Left renal cortex interstitium (tissue), 4 donors: ENCODE measurements at places on chromosomes 4 and X. TPM values are rescaled to one million over a fixed set of nuclear protein-coding genes. Genes with fewer than 3 reads are reported as not detected.

- DNase-seq, result no peak
These were observed 383.7 kb downstream of the IDS start for GRCh38 chrX:149121206-149121920.

- no peak for DNase-seq
These were observed 249.6 kb downstream of the SNCA start for GRCh38 chr4:89587364-89587763.

- no peak for DNase-seq
These were observed 37.2 kb downstream of the RBM46 start for GRCh38 chr4:154818230-154818629.

DNA sequence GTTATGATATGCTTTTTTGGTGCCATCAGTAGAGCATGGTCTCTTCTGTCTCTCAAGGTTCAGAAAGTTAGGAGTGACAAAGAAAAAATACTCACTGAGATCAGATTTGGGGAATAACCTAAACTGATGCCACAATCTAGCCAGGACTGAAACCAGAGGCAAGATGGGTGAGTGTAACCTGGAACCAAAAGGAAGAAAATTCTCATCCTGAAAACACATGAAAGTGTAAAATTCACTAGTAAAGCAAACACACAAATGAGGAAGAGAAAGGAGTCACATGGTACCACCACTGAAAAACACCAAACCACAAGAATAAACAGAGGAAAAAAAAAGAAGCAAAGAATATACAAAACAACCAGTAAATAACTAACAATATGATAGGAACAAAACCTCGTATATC is 96.4 kb downstream of the ANXA10 start:
- DNase-seq, result no peak

GRCh38 chr4:104425948-104426347 is 68.7 kb downstream of the CXXC4 start:
- DNase-seq, result no peak

DNA sequence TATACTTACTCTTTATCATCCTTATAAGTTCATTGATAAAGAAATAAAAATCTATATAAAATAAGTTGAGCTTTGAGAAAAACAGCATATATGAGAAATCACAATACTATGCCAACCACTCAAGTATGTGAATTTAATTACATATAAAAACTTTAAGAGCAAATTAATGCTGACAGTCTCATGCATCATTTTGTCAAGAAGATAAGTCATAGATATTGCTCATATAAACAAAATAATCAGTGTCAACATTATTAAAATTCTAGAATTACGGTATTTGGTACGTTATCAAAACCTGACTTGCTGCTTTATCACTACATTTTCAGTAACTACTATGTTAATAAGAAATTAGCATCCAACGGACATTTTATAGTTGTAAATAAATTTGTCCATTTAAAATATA is 111.2 kb downstream of the FBXO8 start:
- DNase-seq, result no peak

- no peak for DNase-seq
These were observed 199.0 kb upstream of the LNX1 start for GRCh38 chr4:53790286-53790685.

DNA sequence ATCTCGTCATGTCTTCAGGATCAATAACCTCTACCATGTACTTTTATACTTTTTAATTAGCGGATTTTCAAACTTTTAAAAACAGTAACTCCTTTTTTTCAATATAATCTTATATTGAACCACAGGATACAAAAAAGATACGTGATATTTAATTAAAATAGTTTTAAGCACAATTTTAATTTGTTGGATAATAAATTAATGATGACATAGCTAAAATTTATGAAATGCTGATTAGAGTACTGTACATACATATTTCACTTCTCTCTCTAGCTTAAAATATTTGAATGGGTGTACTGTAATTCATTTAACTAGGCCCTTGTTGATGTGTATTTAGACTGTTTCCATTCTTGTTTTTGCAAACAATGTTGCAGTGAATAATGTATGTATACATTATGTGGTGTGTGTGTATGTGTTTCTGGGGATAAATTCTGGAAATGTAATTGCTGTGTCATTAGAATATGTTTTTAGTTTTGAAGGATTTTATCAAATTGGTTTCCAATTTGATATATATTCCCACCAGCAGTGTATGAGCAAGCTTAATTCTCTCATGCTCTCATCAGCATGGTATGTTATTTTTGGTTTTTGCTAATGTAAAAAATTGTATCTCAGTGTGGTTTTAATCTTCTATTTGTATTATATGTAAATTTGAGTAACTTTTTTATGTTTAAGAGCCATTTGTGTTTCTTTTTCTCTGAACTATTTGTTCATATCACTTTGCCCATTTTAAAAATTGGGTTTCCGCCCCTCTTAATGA is 66.4 kb downstream of the CDKL5 start:
- no peak for DNase-seq

- DNase-seq, result no peak
These were observed 74.3 kb upstream of the ANXA3 start for GRCh38 chr4:78477276-78477675.

DNA sequence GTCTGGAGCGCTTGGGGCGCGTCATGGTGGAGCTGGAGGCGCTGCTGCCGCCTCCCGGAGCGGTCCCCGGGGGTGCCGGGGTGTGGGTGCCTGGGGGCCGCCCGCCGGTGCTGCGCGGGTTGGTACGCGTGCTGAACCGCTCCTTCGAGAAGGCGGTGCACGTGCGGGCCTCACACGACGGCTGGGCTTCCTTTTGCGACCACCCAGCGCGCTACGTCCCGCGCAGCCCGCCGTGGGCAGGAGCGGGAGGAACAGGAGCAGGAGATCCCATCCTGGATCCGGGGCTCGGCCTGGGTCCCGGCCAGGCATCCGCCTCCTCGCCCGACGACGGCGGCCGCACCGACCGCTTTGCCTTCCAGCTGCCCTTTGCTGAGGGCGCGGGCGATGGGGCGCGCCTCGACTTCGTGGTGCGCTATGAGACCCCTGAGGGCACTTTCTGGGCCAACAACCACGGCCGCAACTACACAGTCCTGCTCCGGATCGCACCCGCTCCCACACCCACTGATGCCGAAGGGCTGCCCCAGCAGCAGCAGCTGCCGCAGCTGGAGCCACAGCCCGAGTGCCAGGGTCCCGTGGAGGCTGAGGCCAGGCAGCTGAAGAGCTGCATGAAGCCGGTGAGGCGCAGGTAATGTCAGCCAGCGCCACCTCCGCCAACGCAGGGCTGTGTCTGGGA is 792 bp downstream of the PPP1R3F start:
- no peak for DNase-seq

DNA sequence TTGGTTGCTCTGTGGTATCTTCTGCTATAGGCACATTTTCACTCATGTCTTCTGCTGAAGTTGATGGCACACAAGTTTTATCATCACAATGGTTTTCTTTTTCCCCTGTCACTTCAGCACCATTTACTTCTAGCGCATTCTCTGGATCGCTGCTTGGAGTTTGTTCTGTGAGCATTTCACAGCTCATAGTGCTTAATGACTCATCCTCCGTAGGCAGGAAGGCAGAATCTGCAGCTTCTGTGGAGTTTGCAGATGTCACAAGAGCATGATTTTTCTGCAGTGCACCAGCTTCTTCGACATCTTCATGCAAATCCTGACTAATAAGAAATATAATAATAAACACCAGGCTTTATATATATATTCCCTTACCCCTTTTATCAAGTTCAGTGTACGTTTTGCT is 83.6 kb downstream of the CHM start:
- DNase-seq, result no peak

- DNase-seq, result no peak
These were observed 62.8 kb downstream of the CCSER1 start for GRCh38 chr4:90189946-90190345.

DNA sequence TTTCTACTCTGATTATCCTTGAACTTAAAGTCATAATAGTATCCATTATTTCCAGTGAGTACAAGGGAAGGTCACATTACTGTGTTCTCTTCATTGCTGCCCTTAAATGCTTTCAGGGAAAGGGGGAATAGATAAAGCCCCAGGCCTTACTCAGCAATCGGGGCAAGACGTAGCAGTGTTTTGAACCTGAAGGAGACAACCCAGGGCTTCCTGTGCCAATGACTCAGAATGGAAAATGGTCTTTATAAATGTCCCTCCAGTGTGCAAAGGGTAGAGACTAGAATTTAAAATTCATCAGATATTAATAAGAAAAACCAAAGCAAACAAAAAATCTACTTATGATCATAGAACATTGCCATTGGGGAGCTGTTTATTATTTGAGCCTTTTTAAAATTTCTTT is 23.7 kb downstream of the TLR8 start:
- no peak for DNase-seq

DNA sequence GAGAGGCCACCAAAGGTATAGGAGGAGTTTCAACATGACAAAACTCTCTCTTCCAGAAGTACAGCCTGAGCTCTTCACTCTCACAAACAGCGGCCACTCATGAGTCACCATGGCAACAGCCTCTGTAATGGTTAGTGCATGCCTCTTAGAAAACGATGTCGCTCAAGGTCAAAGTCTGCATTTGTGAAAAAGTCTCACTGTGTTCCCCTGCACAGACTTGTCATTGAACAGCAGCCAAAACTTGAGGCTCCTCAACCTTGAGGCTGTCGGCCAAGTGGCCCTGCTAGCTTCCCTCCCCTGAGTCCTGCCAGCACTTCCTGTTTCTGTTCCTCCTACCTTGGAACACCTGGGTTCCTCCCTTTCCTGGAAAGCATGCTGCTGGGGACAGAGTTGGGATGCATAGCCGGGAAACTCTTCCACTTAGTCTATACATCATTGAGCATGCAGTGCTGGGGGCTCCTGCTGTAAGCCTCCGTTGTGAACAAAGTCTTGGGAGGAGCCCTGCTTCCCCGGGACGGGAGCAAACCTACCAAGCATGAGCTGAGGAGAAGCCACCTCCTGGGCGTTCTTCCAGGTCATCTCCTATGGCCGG is 66.6 kb downstream of the ING2 start:
- DNase-seq, result peak; percentile 29

GRCh38 chrX:82218361-82218760 is 1016.5 kb downstream of the SH3BGRL start:
- no peak for DNase-seq

GRCh38 chr4:158327525-158327924 is 117.2 kb downstream of the TMEM144 start:
- no peak for DNase-seq

DNA sequence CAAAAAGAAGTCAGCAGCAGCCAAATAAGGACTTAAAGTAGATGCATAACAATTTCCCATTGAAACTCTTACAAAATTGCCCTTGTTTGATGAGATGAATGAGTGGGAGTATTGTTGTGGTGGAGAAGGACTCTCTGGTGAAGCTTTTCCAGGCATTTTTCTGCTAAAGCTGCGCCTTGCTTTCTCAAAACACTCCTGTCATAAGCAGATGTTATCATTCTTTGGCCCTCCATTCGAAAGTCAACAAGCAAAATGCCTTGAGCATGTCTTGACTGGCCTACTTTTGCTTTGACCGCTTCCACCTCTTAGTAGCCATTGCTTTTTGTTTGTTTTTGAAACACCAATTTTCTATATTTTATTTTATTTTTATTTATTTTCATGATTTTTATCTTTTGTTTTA is 340.9 kb upstream of the FGF13 start:
- no peak for DNase-seq

DNA sequence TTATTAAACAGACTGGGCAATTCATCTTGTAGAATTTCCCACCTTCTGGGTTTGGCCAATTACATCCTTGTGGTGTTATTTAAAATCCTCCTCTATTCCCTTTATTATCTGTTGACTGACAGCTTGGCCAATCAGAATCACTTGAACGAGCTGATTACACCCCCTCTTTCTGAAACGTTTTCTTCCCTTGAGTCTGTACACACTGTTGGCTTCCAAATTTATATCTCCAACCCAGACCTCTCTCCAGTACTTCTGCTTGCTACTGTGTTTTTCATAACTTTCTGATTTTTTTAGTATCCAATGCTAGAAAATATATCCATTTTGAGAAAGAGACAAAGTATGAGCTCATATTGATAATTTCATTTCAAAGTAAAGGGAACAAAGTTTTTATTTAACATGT is 14.8 kb downstream of the CD38 start:
- DNase-seq, result no peak

The WNK3 gene
- polyA plus RNA-seq, result 3.7 TPM

The TFE3 gene
- 30.5 TPM for polyA plus RNA-seq

The TBX22 gene
- polyA plus RNA-seq, result 2.5 TPM

The PFKFB1 gene
- polyA plus RNA-seq, result 0.66 TPM

The ING2 gene
- polyA plus RNA-seq, result 21.6 TPM

The COX7B2 gene
- not detected for polyA plus RNA-seq

The RS1 gene
- polyA plus RNA-seq, result 0.14 TPM

The NKX3-2 gene
- 0.04 TPM for polyA plus RNA-seq

The AVPR2 gene
- polyA plus RNA-seq, result 3.8 TPM

The ADH5 gene
- polyA plus RNA-seq, result 231 TPM

The SHROOM3 gene
- 43.4 TPM for polyA plus RNA-seq

The PIGA gene
- 18.8 TPM for polyA plus RNA-seq
